ENCODE measurements at places on chromosomes 2 and 18. TPM values are rescaled to one million over a fixed set of nuclear protein-coding genes. Genes with fewer than 3 reads are reported as not detected.
A peak's percentile ranks its signal among the peaks of the same experiment; 100 is the strongest.

DNA sequence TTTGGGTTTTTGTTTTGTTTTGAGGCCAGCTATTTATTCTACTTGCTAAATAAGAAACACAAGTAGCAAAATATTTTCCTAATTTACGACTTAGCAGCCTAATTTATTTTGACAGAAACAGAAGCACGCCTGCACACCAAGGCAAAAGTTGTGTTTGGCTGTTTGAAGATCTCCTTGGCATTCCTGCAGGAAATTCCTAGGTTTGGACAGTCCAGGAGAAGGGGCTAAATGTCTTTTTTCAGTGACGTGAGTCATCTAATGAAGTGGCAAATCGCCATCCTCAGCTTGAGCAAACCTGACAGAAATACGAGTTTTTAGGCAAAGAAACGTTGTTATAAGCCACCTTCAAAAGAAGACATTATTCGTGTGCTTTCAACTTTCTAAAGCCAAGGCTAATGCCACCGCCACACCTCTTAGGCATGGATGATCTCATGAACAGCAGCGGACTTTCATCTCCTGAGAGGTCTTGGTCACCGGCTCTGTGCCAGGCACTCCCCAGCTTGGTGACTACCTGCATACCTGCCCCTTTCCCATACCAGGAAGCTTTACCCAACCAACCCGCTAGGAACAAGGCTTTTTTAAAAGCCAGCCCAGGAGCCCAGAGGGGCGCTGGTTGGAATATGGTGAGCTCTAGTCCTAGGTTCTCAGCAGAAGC lies 30.9 kb downstream of the STK39 start:
- DNase-seq = no peak

The SKOR2 gene
- total RNA-seq = not detected

DNA sequence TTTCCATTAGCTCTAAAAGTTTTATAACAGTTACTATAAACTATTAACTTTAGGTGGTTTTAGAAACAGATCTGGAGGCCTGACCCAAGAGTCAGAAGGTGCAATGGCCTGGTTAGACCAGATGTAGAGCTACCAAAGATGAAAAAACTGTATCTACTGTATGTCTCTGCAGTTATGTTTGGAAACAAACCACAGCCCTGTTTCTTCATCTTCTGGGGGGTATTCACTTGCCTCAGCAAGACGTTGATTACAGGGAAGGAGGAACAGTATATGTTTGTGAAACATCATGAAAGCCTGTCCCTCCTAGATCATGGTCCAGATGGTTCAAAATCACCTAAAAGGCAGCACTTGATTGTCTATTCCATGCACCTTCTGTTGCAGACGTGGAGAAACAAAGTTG lies 220.2 kb downstream of the SUCLG1 start:
- no peak for DNase-seq

DNA sequence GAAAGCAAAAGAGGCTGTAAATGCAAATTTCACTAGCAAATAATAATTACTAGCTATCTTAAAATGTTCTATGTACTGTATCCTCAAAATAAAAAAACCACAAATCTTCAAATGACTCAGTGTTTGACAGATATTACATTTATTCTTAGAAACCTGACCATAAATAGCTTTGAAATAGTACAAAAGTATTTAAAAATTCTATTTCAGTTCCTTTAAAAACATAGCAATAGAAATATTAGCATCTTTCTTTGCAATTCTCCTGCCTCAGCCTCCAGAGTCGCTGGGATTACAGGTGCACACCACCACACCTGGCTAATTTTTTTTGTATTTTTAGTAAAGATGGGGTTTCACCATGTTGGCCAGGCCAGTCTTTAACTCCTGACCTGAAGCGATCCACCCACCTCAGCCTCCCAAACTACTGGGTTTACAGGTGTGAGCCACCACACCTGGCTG lies 50.6 kb downstream of the MSH6 start:
- DNase-seq = no peak

- no peak for DNase-seq
Measured at GRCh38 chr2:16311521-16312440, 353.9 kb downstream of the CYRIA start.

DNA sequence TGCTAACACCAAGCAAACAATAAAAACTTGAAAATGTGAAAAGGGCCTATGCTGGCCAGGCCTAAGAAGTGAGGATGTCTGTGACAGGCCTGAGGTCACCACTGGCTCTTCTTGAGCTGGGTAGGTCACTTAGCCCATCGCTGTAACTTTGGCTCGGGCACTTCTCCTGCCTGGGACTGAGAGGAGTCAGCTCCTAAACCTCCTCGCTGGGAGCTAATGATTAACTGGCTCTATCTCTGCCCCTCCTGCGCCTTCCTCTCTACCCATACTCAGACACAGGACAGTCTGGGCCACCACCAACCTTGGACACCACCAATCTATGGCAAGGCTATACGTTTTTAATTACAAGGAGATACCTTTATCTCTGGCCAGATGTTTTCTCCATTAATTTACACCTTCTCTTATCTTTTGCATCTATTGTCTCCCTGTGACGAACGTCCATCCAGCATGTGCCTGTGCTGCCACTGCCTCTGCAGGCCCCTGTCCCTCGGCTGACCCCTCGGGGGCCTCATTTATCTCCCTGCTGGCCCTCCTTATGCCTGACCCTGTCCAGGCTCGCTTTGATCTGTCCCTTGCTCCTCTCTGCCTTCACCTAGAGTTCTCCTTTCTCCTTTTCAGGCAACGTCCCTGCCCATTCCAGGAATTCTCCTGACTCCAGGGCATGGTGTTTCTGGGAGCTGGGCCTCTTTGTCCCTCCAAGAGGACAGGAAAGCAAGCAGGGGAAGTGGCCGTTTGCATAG lies 149.1 kb upstream of the GATA6 start:
- no peak for DNase-seq

GRCh38 chr2:23585273-23586170 lies 200.5 kb downstream of the KLHL29 start:
- DNase-seq = no peak

The YIPF4 gene
- total RNA-seq = 71.2 TPM

The IL1RL1 gene
- total RNA-seq = 1.1 TPM

The PIEZO2 gene
- 0.46 TPM for total RNA-seq

The CFAP210 gene
- not detected for total RNA-seq

The MRPL53 gene
- 134 TPM for total RNA-seq

DNA sequence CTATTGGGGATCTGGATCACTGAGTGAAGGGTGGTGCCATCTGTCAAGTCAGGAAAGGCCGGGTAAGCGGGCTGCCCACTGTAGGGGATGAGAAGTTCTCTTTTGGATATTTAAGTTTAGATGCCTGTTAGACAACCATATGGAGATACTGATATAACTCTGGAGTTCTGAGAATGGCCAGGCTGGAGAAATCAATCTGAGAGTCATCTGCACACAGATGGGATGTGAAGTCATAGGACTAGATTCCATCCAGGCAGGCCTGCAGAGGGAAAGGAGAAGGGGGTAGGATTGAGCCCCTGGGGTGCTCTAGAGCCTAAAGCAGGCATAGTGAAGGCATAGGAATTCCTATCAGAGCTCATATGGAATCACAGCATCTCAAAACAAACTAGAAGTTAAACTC lies 30.1 kb downstream of the SPRED2 start:
- DNase-seq = no peak

The UGT1A3 gene
- not detected for total RNA-seq

- no peak for DNase-seq
Measured at GRCh38 chr2:136527560-136527959, 237.8 kb upstream of the THSD7B start.

GRCh38 chr2:165969227-165969626 lies 15.7 kb upstream of the TTC21B start:
- DNase-seq = no peak

- no peak for DNase-seq
Measured at GRCh38 chr18:12008181-12008767, 27.0 kb downstream of the IMPA2 start.

GRCh38 chr2:222452422-222452950 lies 28.1 kb downstream of the SGPP2 start:
- no peak for DNase-seq

DNA sequence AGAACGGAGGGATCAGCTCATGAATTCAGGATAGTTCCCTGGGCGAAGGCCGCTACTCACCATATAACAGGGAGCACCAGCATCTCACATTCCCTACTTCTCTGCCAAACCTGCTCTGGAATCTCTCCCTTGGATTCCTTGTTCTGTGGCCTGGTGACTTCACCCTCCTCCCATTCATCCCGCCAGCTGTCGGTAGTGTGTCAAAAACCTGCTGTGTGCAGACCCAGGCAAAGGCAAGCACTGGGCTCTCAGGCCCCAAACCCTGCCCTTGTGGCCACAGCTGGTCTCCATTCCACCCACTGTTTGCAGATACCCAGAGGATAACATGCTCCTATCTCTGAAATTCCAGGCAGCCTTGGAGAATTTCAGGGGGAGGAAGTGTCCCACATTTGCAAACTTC lies 151.6 kb downstream of the CAPN13 start:
- DNase-seq = no peak

DNA sequence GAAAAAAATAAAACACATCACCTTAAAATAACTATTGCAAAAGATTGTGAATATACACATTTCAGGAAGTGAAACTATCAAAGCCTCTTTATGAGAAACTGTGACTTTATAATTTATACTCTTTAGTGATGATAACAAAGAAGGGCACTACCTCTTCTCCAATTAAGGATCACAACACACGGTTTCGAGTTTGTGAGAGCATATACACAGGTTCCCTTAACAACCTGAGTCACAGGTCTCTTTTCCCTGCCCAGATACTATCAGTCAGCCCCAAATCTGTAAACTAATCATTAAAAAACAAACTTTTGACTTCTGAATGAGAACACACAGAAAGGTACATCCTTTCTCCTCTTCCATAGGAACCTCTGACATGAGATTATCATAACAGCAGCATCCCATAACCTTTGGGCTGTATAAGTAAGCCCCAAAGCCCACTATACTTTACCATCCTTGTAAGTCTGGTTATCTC lies 44.9 kb downstream of the PTPN2 start:
- DNase-seq = no peak

GRCh38 chr2:205723179-205723578 lies 40.9 kb downstream of the NRP2 start:
- DNase-seq = no peak

The EGR4 gene
- total RNA-seq = not detected

DNA sequence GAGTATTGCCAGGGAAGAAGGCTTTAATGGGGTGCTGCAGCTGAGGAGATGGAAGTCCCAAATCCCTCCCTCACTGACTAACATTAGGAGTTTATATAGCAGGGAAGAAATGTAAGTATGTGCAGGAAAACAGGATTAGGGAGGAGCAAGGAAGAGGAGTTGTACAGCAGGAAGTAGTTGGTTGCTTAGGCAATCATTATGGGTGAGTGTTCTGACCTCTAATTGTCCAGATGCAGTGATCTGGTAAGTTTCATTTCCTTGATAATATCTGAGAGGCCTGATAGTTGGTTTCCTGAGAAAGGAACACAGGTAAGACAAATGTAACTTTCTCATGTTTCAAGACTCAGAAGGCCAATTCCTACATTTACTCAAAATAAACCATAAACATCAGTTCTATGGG lies 331.9 kb upstream of the GULP1 start:
- DNase-seq = no peak

- no peak for DNase-seq
Measured at GRCh38 chr2:230324503-230324902, 2.5 kb upstream of the SP140L start.

GRCh38 chr2:64524604-64525316 lies 632 bp downstream of the AFTPH start:
- peak; percentile 77 for DNase-seq

GRCh38 chr2:132392221-132392620 lies 24.4 kb upstream of the GPR39 start:
- no peak for DNase-seq

DNA sequence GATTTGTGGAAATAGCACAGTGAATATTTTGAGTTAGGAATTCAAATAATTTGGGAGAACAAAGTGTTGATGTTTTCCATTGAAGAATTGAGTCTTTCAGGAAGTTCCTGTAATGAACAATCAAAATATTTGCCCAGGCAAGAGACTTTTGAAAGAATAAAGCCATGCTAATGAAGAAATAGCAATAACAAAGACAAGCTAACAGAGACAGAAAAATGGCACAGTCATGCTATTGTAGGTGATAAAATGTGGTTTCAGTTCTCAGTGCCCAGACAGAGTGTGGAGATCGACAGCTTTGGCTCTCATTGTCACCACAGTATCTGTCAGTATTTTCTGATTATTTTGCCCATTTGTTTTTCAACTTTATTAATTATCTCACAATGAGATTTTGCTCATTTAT lies 490.8 kb upstream of the PIK3C3 start:
- no peak for DNase-seq

- DNase-seq = no peak
Measured at GRCh38 chr2:173605994-173606393, 251.3 kb downstream of the CDCA7 start.

DNA sequence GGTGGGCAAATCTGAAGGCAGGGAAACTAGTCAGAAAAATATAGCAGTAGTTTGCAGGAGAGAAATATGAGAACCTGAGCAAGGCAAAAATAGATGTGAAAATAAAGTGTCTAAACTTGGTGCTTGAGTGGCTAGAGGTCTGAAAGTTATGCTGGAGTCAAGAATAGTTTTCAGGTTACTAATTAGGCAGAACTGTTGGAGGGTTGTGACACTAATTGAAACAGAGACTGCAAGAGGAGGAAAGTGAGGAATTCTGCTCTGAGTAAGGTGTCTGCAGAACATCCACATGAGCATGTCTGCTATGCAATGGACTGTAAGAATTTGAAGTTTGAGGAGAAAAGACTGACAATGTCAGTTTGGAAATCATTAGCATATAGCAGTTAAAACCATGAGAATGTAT lies 444.0 kb upstream of the LRRTM1 start:
- no peak for DNase-seq

The ZBTB7C gene
- 8.0 TPM for total RNA-seq

DNA sequence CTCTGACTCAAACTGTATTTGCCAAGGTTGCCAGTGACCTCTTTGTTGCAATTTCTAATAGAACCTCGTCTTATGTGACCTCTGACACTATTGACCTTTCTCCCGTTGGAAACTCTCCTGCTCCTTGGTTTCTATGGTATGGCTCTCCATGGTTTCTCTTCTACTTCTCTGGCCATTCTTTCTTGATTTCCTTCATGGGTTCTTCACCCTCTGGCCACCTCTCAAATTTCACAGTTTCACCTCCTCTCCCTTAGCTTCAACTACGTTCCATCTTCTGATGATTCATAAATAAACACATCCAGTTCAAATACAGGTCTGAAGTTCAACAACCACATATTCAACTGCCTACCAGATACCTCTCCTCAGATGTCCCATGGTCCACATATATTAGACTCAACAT lies 109.5 kb downstream of the CACNB4 start:
- DNase-seq = no peak

DNA sequence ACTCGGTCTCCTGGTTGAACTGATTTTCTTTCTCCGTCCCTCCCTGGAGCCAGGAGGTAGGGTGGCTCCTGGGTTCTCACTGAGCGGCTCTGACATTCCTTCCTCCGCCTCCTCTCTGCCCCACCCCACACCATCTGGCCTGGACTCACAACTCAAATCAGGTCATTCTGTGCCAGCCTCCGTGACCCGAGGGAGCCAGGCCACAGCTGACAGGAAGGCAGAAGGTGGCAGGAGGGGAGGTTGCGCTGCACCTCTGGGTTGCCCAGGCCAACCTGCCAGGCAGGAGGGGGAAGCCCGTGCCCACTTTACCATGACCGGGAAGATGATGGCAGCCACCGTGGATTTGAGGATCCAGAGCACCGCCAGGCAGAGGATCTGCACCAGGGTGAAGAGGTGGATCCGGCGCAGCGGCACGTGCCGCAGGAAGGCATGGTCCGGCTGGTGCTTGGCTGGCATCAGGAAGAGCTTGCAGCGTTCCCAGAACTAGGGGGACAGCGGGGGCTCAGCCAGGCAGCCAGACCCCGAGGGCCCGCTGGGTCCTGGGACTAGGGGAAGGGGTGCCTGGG lies 28.3 kb downstream of the MTHFD2 start:
- DNase-seq = peak; percentile 79
